Tibial nerve (tissue), 4 donors: ENCODE measurements at places on chromosomes 5 and 9. TPM values are rescaled to one million over a fixed set of nuclear protein-coding genes. Genes with fewer than 3 reads are reported as not detected.

GRCh38 chr9:135034106-135034505 is 53.4 kb upstream of the OLFM1 start:
- DNase-seq = no peak

DNA sequence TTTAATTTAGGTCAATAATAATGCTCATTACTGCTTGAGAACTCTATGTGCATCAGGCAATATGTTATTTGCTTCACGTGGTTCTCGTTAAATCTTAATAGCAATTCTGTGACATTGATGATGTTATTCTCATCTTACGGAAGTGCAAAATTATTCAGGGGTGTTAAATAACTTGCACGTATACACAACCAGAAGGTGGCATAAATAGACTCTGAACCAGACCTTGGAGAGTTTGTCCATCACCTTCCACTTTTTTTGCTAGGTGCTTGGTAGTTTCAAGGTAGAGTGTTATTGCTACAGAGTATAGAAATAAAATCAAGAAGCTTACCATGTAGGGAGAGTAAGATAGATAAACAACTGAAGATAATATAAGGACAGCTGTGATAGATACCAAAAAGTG is 23.6 kb upstream of the TNFAIP8 start:
- DNase-seq = no peak

DNA sequence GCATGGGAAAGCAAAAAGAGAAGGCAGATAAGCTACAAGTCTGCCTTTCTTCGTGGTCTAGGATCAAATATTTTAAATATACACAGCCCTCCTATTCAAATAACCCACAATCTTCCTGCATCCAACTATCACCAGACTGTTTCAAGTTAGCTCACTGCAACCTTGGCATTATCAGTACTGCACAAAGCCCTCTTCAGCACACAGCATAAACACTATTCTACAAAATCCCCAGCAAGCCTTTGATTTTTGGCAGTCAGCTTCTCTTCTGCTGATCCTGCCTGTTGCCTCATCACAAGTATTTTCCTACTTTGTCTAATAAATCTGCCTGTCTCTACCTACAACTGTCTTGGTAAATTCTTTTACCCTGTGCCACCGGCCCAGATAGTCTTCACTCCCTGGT is 142.9 kb downstream of the COX7C start:
- DNase-seq = no peak

DNA sequence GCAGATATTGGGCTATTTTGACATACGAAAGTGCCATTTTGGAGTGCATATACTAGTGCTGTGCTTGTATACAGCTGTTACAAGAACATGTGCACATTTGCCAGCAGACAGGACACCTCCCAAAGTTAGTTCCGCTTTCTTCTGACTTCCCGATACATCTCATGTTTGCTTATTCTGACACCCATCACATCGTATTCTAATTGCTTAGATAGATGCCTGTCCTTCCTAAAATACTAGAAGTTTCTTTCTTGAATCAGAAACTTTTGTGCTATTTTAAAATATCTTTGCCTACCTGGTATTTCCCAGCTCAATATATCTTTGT is 177.8 kb downstream of the TTLL11 start:
- DNase-seq = no peak

The SLC22A5 gene
- total RNA-seq = 11.3 TPM

DNA sequence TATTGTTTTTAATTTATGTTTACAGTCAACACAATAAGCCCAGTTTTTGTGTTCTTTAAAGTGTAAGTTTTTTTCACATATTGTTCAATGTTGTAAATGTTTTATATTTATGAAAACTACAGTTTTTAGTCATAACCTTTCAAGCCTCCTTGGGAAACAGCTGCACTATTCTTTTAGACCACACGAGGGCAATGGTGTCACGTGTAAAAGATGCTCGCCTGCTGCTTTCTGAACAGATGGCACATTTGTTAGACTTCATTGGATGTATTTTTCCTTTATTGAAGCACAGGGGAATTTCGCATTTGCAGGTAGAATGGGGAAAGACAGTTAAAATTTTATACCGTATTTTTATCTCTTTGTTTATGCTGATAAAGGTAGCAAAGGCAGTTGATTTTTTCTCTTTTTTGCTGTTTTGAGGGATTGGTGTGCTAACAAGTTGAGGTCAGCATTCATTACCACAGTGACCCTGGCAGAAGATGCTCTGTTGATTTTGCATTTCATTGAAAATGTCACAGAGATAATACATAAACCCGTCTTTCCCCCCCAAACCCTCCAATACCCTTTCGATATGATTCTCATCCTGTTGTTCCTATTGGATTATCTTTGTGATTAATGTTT is 59.0 kb downstream of the MAT2B start:
- peak; percentile 89 for DNase-seq

DNA sequence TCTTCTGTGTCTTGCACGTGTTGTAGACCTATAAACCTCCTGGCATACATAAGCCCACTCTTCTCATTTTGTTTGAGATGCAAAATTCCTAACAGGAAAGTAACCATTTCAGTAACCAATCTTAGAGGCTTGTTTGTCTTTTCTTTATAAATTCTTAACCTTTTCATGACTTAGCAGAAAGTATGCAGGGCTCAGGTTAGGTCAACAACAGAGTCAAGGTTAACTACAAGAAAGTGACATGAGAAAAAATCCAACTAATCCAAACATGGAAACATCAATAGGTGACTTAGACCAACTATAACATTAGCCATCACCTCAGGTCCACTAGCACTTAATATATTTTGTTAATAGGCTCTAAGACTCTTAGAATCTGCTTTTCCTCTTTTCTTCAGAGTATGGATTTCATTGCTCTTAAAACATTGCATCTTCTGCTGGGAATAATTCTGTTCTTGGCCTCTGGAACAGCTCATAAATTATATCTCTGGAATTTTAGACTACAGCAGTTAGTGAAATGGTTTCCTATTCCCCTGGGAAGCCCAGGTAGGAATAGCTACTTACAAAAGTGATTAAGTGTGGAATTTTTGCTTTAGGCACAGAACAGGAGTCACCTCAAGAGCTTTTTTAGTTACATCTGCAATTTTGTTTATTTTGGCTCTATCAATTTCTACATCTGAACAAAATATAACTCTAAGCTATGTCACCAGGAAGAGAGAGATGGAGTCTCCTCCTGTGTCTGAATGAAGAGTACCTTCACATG is 155.3 kb upstream of the ANKRD55 start:
- DNase-seq = no peak

DNA sequence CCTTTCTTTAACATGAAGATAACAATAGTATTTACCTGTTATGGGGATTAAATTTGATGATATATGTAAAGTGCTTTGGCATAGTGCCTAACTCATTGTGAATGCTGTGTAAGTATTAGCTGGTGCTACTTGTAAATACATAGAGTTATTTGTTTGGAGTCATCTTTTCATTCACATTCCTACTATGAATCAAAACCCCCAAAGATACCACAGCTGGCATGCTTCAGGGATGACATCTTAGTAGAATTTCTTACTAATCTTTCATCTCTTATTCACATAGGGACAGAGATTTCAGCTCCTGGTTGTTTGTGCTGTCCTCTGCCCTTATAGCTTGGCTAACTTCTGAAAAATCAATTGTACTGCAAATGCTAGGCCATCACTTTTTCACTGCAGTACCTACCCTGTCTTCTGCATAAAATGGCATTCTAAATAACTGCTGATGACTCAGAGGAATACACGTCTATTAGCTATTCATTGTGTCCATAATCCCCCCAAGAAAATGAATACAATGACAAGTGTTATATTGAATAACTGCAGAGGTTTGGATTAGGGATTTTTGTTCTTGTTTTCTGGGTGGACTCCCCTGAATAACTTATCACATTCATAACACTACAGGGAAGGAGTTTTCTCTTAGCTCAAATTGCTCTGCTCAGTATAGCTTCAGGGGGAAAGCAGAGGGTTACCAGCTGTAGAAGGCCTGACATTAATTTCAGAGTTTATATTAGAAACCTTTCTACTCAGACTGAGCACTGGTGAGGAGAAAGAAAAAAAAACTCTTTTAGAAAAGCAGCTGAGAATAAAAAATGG is 192.2 kb upstream of the C9orf72 start:
- no peak for DNase-seq

DNA sequence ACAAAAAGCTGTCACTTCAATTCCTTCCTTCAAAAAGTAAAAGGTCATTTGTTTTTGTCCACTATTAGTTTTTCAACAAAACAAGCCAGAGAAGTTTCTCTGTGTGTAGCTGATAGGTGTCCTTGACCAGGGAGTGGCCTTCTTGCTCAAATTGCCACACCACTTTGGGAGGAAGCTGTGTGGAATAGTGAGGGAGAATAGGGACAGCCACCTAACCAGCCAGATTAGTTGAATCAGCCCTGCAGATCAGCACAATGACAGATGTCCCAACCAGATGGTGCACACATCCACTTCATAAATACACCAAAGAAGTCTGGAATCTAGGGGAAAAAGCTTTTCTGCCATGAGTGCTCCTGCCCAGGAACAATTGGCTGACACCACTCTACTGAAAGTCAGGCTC is 37.2 kb downstream of the NREP start:
- DNase-seq = no peak

DNA sequence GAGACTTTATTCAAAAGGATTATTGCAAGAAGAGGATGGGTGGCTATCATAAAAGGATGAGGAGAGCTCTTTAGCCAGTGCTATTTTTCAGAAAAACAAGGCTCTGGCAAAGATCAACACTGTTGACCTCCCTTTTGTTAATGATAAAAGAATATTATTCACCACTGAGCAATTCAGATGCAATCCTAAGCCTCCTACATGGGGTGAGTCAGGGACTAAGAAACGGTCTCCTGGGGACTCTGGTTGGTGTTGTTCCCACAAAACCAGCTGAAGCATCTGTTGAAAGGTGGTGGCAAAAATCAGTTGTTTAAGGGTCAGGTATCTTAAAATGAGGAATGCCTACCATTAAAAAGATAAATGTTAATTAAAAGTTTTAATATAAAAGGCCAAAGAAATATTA is 7.7 kb upstream of the GCNT1 start:
- no peak for DNase-seq

DNA sequence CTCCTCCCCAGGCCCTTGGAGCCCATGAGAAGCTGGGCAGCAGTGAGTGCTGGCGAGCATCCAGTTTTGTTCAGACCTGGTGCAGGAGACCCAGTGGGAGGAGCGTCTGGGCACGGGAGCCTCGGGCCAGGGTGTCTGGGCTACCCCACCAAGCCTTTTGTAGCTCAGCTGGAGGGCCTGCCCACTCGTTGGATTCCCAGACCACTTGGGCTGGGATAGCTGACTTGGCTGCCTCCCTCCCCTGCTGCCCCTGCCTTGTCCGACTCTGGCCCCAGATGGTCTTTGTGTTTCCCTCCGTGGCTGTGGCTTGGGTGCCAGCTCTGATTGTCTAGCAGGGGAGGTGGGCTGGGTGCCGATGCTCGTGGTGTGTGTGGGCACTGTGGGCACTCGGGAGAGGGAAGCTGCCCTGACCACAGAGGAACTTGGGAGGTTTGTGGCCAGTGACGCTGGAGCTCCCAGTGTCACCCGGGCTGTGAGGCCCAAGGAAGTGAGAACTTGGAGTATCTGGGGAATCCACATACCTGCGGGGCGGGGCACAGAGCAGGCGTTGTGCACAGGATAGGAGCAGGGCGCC is 47.3 kb downstream of the WNK2 start:
- peak; percentile 32 for DNase-seq
